ENCODE measurements at places on chromosomes 5 and 9.

GRCh38 chr5:127941646-127942045 is 141.9 kb upstream of the SLC12A2 start:
- no peak for DNase-seq

GRCh38 chr5:126752081-126752785 is 24.7 kb upstream of the LMNB1 start:
- no peak for DNase-seq

GRCh38 chr5:72788866-72789505 is 27.5 kb upstream of the TNPO1 start:
- no peak for DNase-seq

DNA sequence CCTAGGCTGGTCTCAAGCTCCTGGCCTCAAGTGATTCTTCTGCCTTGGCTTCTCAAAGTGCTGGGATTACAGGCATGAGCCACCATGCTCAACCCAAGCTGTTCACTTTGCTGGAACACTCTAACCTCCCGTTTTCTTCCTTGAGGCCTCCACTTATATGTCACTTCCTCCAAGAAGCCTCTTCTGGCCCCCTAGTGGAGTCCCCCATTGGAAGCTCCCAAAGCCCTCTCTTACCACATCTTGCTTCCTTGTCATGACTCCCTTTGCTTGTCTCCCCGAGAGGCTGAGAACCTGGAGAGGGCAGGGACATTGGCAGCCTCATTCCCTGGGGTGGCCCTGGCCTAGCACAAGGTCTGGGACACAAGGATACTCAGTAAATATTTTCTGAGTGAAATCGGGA is 80.8 kb downstream of the PDE6A start:
- DNase-seq, result no peak

GRCh38 chr5:1161108-1161832 is 40.1 kb upstream of the SLC6A19 start:
- no peak for DNase-seq

Data from CD4-positive, alpha-beta T cell treated with Interleukin-10 for 1 hour (primary cell).